ENCODE measurements at places on chromosomes 3 and 15.

- no peak for DNase-seq
Observed at GRCh38 chr15:92845126-92845508, 55.0 kb upstream of the CHD2 start.

GRCh38 chr3:134752761-134753461 lies 42.1 kb upstream of the EPHB1 start:
- DNase-seq, result no peak

DNA sequence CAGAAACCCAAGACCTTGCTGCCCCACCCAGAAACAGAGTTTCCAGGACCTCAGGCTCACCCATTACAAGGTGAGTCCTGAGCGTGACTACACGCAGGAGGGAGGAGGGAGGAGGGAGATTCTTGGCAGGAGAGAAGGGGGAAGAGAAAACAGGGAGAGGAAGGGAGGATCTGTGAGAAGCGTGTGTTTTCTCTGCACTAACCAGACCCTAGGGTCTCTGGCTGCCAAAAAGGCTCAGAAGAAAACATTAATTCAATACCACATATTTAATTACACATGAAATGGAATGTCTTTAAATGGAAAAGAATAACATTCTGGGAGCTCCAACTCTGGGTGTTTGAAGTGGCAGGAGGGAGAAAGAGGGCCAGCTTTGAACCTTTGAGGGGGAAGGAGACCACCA lies 309.0 kb downstream of the NTRK3 start:
- no peak for DNase-seq

DNA sequence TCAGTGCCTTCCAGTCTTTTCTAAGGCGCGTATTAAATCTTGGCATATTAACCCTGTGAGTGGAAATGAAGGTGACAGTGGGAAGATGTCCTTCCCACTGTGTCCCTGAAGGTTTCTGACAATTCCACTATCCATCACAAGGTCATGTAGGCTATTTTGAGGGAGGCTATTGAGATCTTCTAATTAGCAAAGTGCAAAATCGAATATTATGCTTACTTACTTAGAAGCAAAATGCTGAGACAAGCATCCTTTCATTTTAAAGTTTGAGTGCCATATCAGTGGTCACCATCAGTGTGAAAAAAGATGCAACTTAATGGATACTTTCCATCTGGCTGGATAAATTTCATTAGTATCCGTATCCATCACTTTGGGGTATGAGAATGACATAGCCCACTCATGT lies 77.6 kb downstream of the COL6A5 start:
- DNase-seq, result no peak

GRCh38 chr3:119531151-119531550 lies 28.3 kb downstream of the CD80 start:
- DNase-seq, result no peak

DNA sequence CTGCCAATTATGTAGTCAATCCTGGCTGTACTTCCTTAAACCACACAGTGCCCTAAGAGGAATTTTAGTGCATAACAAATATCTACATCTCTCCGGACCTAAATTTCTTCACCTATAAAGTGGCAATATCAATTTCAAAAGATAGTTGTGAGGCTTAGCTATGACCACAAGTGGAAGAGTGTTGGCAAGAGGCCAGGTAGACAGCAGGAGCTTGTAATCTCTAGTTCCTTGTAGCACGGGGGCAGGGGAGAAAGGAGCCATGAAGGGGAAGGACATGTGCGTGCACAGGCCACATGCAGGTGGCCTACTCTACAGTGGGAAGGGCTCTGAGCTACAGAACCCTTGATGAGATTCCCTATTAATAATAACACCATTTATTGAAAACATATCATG lies 269.7 kb downstream of the ABHD5 start:
- no peak for DNase-seq

GRCh38 chr15:41660235-41661077 lies at the start of gene MGA:
MGA (plus strand) TSS chr15:41660405.
- peak; percentile 81 for DNase-seq

- no peak for DNase-seq
Observed at GRCh38 chr3:15079091-15079490, 14.0 kb upstream of the MRPS25 start.

- no peak for DNase-seq
Observed at GRCh38 chr15:86691091-86691663, 611.5 kb downstream of the AGBL1 start.

GRCh38 chr3:193852901-193853300 lies 259.9 kb downstream of the OPA1 start:
- no peak for DNase-seq

GRCh38 chr15:59998950-59999611 lies 5.0 kb upstream of the FOXB1 start:
- no peak for DNase-seq

- no peak for DNase-seq
Observed at GRCh38 chr3:71399478-71399877, 184.1 kb downstream of the FOXP1 start.

GRCh38 chr15:72285927-72286516 lies 13.7 kb upstream of the PARP6 start:
- peak; percentile 38 for DNase-seq

DNA sequence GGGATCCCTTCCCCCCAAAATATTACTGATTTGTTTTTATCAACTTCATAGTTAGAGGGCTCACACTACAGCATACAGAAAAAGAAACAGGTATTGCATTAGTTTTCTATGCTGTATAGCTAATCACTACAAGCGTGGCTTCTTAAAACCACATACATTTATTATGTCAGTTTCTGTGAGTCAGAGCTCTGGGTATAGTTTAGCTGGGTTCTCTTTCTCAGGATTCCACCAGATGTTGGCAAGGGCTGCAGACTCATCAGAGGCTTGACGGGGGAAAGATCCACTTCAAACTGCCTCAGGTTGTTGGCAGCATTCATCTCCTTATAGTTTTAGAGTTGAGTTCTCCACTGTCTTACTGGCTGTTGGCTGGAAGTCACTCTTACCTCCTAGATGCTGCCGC lies 328.0 kb downstream of the NLGN1 start:
- DNase-seq, result no peak

DNA sequence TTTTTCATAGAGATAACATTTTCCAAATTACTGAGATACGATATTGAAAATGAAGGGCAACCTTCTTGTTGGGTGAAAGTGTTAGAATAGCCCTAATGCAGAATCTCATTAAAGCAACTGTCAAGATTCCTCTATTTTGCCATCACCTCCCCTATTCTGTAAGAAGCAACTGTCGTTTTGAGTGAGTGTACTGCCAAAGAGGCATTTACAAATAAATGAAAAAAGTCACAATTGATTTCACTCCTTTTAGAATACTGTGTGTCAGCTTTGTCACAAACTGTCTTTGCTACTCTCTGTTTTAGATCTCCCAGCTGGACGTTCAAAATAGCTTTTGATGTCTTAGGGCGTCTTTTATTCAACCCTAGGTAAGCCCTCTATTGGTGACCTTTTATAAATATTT lies 322.8 kb upstream of the NAALADL2 start:
- DNase-seq, result no peak

DNA sequence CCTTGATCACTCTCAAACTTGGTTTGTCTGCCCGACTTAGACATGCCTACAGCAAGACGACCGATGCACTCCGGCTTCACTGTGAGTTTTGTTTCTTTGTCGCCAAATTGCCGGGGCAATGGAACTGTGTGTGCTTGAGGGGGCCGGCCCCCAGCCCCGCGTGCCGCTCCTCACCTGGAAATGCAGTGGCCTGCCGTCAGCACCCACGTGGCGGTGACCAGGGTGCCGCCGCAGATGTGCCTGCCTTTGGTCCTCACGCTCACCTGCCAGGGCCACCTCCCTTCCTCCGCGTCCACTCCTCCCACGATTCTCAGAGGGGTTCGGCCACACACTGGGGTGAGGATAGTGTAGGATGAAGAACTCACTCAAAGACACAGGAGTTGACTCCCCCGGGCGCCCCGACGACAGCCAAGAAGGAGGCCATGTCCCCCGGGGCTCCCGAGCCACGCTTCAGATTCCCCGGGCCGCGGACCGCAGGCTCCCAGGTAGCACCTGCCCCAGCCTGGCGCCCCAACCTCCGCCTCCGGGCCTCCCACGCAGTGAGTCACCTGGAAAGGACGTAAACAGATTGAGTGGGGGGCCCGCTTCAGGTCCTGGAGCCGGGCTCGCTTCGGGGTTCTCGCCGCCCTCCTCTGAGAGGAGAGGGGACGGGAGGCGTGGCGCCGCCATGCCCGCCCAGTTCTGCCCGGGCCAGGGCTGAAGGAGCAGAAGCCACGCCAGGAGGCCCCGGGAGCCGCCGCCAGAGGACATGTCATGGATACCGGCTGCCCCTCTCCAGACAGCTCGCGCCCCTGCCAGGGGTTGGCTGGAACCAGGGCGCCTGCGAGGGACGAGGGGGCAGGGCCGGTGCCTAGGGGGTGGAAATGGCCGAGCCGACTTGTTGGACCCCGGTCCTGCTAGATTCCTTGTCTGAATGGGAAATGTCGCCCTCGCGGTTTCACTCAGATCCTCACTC lies 29.6 kb downstream of the MYL3 start:
- DNase-seq, result no peak

GRCh38 chr3:31462050-31462569 lies 70.6 kb upstream of the STT3B start:
- peak; percentile 13 for DNase-seq

- no peak for DNase-seq
Observed at GRCh38 chr3:136819731-136820679, 1.1 kb downstream of the SLC35G2 start.

DNA sequence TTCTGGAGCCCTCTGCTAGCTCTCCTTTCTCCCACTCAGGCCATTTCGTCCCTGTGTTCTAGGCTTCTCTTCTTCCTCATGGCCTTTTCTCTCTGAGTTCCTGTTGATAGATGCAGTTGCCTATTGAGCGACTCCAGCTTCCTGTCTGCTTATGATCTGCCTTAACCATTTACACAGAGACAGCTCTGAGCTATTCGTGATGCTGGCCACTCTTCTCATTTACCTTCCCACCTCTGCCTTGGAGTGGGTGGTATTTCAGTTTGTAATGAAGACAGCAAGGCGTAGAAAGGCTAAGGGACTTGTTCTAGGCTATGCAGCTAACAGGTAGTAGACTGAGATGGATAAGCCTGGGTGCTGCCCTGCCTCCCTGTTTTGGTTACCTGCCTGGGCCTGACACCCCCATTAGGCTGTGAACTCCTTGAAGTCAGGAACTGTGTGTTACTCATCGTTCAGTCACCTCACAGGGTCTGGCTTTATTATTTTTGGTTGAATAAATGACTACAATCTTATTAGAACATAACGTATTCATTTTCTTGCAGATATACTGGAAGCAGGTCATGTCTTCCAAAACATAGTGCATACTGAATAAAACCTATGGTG lies 12.6 kb upstream of the ZBTB47 start:
- DNase-seq, result no peak

DNA sequence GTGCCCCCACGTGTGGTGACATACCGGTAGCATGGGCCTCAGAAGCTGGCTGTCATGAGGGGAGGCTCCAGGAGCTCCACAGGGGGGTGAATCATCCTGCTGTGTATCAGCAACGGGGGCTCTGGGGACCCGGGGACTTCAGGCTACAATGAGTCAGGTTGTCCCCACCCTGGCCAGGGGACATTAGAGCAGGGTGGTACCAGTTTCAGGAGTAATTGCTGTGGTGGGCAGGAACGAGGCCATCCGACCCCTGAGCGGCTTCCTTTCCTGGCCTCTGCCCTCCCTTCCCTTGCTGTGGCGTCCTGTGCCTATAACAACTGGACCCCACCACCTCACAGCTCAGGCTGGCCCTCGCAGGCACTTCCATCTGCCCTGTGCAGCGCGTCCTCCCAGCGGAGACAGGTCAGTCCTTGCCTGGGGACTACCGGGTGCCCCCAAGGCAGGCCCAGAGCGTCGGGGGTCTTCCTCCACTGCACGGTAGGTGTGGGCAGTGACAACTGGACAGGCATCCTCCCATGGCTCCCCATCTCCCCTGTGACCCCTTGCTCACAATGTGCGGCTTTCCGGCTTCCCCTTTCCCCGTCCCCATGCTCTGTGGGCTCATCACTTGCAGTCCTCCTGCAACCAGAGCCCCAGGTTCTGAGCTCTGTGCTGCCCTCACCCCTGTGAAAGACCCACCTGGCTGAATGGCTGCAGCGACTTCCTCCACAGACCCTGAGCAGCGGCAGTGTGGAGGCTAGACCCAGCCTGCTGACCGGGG lies 57.0 kb downstream of the KLF15 start:
- no peak for DNase-seq

- no peak for DNase-seq
Observed at GRCh38 chr3:147418808-147419701, 9.9 kb downstream of the ZIC1 start.

GRCh38 chr15:53831907-53832770 lies 72.7 kb upstream of the WDR72 start:
- DNase-seq, result no peak

GRCh38 chr3:29933802-29934490 lies 653.1 kb downstream of the RBMS3 start:
- DNase-seq, result no peak

DNA sequence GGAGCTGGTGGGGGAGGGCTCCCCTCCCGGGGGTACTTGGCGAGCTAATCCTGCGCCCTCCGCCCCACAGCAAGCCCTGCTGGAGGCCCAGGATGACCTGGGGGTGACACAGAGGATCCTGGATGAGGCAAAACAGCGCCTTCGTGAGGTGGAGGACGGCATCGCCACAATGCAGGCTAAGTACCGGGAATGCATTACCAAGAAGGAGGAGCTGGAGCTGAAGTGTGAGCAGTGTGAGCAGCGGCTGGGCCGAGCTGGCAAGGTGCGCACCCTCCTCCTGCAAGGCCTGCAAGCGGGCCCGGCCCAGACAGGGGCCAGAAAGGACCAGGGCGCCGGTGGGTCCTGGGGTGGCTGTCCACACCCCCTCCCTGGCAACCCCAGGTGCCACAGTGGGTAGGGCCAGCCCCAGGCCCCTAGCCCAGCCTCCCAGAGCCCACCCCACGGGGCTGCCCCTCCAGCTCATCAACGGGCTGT lies 56.5 kb downstream of the SEMA3G start:
- DNase-seq, result no peak

DNA sequence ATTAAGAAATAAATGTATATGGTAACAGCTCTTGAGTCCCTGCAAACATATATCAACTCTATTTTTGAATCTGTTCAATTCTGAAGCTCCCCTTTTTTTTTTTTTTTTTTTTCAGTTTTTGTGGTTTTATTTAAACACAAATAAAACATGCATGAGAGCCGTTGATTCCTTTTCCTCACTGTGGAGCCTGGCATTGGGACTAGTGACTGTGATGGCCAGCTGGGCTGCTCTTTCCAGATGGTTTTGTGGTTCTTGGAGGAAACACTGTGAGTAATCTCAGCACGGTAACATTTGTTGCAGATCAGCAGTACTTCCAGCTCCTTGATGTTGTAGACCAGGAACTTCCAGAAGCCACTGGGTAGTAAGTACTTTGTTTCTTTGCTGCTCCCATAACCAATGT lies 15.9 kb downstream of the EMC7 start:
- DNase-seq, result no peak

GRCh38 chr3:106826791-106827311 lies 550.4 kb upstream of the CCDC54 start:
- DNase-seq, result no peak

DNA sequence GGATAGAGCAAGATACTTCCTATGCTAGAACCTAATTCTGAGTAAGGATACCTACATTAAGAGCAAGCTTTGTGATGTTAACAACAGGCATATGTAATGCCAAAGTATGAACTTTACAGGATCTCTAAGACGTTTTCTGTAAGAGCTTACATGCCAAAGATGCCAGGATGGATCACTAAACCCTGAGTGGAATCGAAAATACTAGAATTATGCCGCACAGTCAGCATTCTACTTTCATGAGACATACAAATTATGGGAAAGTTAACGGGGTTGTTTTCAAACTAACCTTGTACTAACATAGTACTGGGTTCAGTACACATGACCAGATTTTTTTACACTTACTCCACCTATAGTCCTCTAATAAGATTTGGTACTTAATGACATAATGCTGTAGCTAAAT lies 55.1 kb downstream of the AAGAB start:
- no peak for DNase-seq

- DNase-seq, result no peak
Observed at GRCh38 chr15:31260646-31261265, 65.9 kb upstream of the KLF13 start.
